ENCODE measurements at places on chromosomes 7 and 10.

DNA sequence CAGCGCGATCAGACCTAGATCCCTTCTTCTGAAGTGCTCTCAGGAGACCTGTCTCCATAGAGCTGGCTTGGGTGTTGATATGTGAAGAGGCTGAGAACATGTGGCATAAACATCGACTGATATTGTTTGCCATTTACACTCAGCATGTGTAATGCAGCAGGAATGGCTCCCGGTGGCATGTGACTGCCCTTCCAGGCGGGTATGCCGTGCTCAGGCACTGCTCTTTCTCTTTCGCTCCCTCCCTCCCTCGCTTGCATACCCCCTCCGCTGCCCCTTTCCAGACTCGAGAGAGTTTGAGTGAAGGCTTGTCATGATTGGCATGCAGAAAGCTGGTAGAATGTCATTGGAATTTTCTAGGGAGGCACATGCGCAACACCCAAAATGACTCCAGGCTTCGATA lies 107.3 kb upstream of the PDCD4 start:
- no peak for DNase-seq

DNA sequence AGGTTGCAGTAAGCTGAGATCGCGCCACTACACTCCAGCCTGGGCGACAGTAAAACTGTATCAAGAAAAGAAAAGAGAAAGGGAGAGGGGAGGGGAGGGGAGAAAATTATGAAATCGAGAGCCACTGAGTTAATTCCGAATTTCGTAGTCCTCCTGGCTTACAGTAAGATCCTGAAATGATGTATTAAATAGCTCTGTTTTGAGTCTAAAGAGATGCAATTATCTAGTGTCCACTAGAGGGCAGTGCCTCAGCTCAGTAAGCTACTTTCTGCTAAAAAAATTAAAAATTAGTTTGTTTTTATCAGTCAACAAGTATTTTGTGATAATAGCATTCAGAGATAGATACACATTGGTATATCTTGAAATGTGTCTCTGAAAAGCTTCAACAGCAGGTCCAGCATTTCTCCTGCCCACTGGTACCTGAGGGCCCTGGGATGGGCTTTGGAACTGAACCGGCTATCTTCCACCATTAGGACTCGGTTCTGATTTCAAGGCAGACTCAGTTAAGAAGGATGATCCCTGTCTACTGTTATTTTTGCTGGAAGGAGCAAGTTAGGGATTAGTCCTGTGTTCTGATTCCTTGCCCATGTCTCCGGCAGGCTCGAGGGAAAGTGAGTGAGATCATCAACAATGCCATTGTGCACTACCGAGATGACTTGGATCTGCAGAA lies 19.5 kb downstream of the TSPAN33 start:
- DNase-seq, result no peak

GRCh38 chr10:33240931-33241330 lies 93.5 kb downstream of the NRP1 start:
- no peak for DNase-seq

GRCh38 chr10:71210542-71210871 lies 1.9 kb upstream of the UNC5B start:
- no peak for DNase-seq

DNA sequence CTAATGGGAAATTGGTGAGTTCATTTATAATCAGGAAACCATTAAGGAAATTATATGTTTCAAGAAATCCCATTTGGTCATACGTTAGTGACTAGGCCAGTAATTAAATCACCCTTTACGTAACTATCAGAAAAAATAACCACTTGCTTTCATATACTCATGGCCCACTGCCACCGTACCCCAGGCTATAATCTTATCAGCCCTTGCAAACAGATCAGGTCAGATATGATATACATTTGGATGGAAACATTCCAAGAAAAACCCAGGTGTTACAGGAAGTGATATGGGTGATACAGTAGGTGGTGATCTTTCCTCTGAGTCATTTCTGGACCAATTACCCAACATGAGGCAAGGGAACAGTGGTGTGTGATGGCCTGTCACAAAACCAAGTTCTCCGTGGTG lies 481.0 kb upstream of the SEMA3A start:
- no peak for DNase-seq

- no peak for DNase-seq
Observed at GRCh38 chr10:3806603-3807002, 21.6 kb upstream of the KLF6 start.

DNA sequence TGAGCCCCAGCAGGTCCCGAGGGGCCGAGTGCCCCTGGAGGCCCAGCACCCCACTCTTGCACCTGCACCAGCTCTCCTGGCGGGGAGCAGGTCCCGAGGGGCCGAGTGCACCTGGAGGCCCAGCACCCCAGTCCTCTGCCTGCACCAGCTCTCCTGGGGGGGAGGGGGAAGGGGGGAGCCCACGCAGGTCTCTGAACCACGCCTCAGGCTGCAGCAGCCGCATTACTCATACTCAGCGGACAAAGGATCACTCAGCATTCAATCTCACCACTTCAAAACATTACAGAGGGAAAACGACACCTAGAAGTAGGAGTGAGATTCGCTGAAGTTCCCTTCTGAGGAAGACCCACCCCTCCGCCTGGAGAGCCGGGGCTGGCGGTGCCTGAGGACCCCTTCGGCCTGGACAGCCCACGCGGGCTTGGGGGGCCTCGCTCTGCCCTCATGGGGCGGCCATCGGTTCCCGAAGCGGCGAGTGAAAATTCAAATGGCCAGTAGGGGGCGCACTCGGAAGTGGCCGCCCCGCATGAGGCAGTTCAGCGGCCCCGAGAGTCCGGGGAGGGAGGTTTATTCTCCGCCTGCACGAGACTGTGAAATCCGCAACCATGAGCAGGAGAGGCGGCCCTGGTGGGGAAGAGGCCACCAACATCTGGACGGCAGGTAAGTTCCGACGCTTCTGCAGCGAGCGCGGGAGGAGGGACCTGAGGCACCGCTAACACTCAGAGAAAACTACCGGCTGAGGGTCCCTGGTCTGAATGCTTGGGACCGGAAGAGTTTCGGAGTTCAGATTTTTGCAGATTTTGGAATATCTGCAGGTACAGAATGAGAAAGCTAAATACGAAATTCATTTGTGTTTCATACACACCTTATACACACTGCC lies 1.1 kb upstream of the GPER1 start:
- DNase-seq, result peak; percentile 62

DNA sequence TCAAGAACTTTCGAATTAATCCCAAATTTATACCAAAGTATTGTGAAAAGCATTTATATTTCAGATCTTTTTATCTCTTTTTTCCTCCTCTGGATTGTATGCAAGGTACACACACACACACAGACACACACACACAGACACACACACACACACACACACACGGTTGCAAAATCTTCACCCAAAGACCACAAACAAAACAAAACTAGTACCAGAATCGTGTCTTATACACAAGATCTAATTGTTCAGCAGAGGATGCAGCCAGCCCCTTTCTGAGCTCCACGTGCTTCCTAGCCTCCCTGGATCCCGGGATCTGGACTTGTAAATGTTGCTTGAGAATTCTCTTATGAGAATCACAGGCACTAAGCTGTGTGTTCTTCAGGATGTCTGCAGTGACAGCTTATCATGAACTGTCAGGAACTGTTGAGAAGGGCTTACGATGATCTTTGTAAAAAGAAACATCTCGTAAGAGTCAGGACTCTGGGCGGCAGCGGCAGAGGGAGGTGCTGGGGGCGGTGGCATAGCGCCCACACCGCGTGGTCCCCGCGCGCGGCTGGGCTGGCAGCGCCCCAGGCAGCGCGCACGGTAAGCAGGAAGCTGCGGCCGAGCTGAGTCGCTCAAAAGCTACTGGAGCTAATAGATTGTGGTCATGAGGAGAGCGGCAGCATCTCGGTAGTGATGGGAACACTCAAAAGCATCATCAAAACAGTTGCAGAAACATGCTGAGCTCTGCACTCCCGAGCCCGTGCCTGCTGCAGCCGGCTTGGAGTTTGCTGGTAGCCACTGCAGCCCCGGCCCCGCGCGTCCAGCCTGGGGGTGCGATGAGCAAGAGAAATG lies 277.6 kb downstream of the GATA3 start:
- DNase-seq, result peak; percentile 75

GRCh38 chr10:33484787-33485186 lies 150.3 kb upstream of the NRP1 start:
- no peak for DNase-seq

DNA sequence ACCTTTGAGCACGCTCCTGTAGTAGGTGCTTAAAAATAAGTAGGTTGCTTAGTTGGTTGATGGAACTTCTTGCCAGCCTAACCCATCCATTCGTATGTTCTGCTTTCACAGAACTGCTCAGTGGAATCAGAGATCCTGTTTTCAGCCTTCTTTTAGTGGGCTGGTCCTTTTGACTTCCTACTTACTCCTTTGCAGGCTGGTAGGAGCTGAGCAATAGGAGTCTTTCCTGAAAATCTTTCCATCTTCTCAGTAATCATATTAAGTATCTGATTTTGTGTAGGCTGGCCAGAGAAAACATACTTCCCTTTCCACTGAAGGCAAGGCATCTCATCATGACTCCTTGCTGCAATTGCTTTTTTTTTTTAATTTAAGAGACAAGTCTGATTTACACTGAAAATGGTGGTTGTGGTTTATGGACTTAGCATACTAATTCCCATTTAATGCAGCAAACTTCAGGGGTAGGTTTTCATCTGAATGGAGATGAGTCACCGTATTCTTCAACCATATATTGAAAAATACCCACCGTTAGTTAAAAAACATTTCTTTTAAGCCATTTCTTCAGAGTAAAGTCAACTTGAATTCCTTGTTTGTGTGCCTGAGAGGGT lies 208.0 kb downstream of the ZNF365 start:
- no peak for DNase-seq

DNA sequence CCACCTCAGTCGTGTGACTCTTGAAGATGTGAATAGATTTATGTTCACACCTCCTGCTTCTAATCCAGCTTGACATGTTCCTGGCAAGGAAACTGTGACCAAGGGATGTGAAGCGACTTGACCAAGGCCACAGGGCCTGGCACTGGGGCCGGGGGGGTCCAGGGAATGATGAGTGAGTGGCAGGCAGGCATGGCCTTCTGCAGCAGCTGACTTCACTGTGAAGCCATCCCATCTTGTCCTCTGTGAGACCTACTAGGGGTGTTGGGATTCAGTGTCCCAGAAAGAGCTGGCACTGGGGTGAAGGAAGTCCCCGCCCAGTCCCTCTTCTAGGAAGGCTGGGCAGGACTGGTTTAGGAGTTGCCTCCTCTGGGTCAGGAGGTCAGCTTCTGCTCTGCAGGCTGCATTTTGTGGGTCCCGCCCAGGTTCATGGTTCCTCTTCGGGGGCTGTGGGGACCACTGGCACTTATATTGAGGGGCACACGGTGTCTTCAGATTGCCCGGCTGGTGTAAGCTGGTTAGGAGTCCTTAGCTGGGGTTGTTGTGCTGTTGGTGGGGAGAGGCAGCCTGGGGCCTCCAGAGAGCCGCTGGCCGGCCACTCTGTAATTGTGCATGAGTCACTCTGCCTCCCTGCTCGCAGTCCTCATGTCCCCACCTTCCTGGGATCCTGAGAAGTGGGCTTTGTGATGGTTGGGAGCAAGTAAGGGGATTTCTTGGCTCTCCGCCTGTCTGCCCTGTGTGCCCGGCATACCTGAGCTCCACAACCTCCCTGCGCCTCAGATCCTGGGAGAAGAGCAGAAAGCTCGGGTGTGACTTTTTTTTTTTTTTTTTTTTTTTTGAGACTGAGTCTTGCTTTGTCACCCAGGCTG lies 11.0 kb downstream of the ZMIZ1 start:
- no peak for DNase-seq

- no peak for DNase-seq
Observed at GRCh38 chr7:2702594-2702957, 14.6 kb downstream of the AMZ1 start.

GRCh38 chr7:108875139-108875538 lies 305.5 kb downstream of the DNAJB9 start:
- no peak for DNase-seq

- DNase-seq, result no peak
Observed at GRCh38 chr7:72444026-72444776, 32.1 kb upstream of the CALN1 start.

- no peak for DNase-seq
Observed at GRCh38 chr7:145050415-145050814, 214.6 kb upstream of the TPK1 start.

GRCh38 chr7:115634633-115635032 lies 395.9 kb downstream of the TFEC start:
- DNase-seq, result no peak

DNA sequence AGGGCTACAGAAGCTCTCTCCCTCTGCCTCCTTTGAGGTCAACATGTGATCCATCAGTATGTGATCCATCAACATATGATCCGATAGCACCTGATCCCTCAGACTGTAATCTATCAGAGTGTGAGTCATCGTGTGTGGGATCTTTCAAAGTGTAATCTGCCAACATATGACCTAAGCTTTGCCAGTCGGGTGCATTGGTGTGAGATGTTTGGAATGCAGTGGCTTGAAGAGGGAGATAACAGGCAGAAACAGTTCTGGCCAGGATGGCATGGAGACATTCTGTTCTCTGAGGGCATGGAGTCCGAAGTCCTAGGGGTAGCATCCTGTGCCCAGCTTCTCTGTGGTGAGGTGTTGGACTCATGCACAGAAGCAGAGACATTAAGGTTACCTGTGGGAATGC lies 217.7 kb upstream of the ETV1 start:
- DNase-seq, result no peak

- DNase-seq, result no peak
Observed at GRCh38 chr10:119526621-119527592, 15.6 kb downstream of the RGS10 start.

DNA sequence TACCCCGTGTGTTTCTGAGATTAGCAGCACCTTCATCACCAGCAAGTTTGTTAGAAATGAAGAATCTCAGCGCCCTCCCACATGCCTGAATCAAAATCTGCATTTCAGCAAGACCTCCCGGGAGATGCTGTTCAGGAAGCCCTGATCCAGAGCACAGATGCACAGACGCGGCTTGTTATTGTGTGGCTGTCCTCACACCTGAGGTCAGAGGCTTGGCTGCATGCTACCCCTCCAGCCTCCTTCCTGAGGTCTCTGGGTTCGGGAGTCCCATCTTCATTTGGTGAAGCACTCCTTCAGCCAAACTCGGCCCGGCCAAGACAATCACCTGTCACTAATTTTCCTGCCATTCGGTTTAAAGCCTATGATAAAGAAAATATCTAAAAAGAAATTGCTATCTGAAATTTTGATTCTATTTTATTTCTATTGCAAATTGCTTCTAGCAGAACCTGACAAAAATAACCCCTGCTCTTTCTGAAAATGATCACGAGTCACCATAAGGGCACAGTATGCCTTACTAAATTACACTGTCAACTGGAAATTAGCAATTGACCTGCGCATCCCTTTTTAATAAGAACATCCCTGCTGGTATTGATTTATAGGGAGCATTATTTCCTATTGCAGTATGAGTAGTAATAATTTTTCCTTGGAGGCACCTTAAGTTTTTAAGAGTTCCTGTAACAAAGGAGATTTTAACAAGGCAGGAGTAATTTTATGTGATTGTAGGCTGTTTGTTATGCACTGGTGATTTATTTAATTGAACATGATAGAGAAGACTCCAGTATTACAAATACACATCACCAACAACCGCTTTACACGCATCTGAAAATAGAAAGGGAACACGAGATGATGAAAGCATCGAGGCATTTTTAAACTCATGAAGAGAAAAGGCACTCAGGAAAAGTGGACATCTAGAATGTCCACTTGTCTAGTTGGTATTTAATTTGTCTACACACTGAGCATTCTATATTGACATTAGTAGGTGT lies 49.5 kb downstream of the VSTM2A start:
- no peak for DNase-seq

All from activated T-cell treated with anti-CD3 and anti-CD28 coated beads for 24 hours (primary cell).